Body of pancreas (tissue), 4 donors: ENCODE measurements at places on chromosomes 4 and X. TPM values are rescaled to one million over a fixed set of nuclear protein-coding genes. Genes with fewer than 3 reads are reported as not detected.

The GJB1 gene
- total RNA-seq = 24.7 TPM

The EGF gene
- total RNA-seq = 44.1 TPM

The S100P gene
- total RNA-seq = not detected

- no peak overlapping the region for H3K27ac ChIP-seq
- H3K27me3 ChIP-seq = no peaks in the 10 kb centered on the region
- H3K36me3 ChIP-seq = no peaks in the 10 kb centered on the region
- no peak overlapping the region for H3K4me3 ChIP-seq
- no peaks in the 10 kb centered on the region for H3K4me1 ChIP-seq
These were observed 57.7 kb downstream of the IL13RA2 start for GRCh38 chrX:114959729-114960128.

DNA sequence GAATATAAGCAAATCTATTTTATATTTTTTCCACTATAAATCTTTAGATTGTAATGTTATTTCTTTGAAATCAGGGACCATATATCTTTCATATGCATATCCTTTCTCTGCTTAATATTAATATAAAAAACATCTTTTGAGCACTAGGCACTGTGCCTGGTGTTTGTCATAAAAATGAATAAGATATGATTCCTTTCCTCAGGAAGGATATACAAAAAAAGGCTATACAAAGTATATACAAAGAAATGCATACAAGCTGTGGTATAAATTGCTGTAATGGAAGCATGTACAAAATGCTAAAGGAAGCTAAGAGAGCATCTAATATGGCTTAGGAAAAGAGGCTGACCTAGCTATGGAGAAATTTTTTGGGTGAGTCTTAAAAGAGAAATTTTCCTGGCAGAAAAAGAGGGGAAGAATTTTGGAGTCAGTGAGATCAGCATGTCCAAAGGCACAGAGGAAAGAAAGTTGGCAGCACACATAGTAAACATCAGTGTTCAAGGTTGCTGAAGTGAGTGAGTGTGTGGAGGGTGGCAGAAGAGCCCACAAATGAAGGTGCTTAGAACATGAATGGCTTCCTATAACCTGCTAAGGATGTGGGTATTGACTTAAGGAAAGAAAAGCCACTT is 500.0 kb downstream of the SPRY1 start:
- no peak overlapping the region for H3K4me3 ChIP-seq
- no peak overlapping the region for H3K27ac ChIP-seq
- no peaks in the 10 kb centered on the region for H3K27me3 ChIP-seq
- no peak for DNase-seq

DNA sequence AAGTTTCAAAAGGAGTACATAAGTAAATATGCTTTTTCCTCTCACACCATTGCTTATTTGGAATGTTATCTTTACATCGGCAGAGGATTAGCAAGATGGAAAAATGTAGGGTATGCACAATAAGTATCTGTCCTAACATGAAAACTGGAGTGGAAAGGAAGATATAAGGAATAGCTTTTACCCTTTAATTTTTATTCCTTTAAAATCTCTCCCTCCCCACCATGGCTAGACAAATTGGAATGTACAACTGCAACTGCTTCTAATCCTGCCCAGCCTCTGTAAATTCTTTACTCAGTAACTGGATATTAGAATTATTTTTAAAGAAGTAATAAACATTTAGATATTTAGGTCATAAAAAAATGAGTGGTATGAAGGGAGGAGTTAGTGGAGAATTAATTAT is 171.5 kb downstream of the PCDH18 start:
- H3K36me3 ChIP-seq = no peaks in the 10 kb centered on the region
- H3K4me3 ChIP-seq = no peak overlapping the region
- H3K27me3 ChIP-seq = no peaks in the 10 kb centered on the region
- H3K27ac ChIP-seq = no peak overlapping the region
- no peak for DNase-seq

DNA sequence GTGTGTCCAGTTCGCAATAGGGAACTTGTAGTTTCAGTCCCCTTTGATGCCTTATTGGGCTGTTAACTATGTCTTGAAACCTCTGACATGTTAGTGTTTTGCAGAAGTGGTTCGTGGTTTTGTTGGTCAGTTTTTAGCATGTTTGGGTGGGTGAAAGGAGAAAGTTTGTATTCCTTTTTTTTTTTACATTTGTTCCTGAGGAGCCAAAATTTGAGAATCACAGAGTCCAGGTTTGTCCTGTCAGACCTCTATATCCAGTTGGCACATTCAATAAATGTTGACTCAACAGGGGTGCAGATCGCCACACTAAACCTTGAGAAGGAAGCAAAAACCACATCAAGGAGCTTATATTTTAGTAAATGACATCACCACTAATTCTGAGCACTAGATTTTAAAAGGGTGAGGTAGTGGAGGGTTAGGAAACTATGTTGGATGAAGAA is 26.2 kb downstream of the DLG3 start:
- H3K4me3 ChIP-seq = no peak overlapping the region
- no peak for DNase-seq
- no peaks in the 10 kb centered on the region for H3K27me3 ChIP-seq
- H3K27ac ChIP-seq = no peak overlapping the region
- H3K36me3 ChIP-seq = no peaks in the 10 kb centered on the region
